Natural killer cell (primary cell): ENCODE measurements at places on chromosomes 12 and 14.

DNA sequence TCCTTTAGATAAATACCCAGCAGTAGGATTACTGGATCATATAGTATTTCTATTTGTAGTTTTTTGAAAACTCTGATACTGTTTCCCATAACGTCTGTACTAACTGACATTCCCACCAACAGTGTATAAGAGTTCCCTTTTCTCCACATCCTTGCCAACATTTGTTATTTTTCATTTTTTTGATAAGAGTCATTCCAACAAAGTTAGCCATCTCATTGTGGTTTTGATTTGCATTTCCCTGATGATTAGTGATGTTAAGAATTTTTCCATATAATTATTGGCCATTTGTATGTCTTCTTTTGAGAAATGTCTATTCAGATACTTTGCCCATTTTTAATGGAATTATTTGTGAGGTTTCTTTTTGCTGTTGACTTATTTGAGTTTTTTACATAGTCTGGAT is 486.0 kb downstream of the FLRT2 start:
- H3K4me3 ChIP-seq, result no peak overlapping the region
- no peaks in the 10 kb centered on the region for H3K4me1 ChIP-seq
- H3K36me3 ChIP-seq, result no peaks in the 10 kb centered on the region
- no peak overlapping the region for H3K27ac ChIP-seq

DNA sequence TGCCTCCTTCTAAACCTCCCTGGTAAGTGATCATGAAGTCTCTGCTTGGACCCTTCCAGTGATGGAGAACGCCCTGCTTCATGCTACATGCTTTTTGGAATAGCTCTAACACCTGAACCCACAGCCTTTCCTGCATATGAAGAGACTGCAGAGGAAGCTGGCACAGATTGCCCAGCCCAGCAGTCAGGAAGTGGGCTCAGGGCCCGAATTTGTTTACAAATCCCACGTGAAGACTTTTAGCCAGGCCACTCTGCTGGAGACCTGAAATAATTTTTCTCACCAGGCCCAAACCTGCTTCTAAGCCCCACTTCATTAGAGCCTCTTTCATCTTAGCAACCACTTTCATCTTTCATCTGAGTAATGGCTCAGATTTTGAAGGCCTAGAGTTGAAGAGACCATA is 22.9 kb downstream of the RTN1 start:
- no peak overlapping the region for H3K4me3 ChIP-seq
- no peaks in the 10 kb centered on the region for H3K4me1 ChIP-seq
- H3K27ac ChIP-seq, result no peak overlapping the region
- H3K27me3 ChIP-seq, result no peaks in the 10 kb centered on the region
- H3K36me3 ChIP-seq, result no peaks in the 10 kb centered on the region

DNA sequence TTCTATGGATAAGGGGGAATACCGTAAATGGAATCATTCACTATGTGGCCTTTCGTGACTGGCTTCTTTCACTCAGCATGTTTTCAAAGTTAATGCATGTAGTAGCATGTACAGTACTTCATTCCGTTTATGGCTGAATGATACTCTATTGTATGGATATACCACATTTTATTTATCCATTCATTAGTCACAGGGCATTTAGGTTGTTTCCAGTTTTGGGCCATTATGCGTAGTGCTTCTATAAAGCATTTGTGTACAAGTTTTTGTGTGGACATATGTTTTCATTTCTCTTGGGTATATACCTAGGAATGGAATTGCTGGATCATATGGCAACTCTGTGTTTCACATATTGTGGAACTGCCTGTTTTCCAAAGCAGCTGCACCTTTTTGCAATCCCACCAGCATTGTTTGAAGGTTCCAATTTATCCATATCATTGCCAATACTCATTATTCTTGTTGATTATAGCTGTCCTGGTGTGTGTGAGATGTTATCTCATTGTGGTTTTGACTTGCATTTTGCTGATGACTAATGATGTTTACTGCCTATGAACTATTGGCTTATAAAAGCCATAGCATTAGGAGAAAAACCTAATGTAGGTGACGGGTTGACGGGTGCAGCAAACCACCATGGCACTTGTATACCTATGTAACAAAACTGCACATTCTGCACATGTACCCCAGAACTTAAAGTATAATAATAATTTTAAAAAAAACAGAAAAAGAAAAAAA is 45.5 kb downstream of the ATF7IP start:
- peak; percentile 72 for DNase-seq
- H3K4me1 ChIP-seq, result peaks cover 20% of the 10 kb centered on the region

GRCh38 chr12:80941916-80942315 is 4.2 kb upstream of the LIN7A start:
- no peaks in the 10 kb centered on the region for H3K36me3 ChIP-seq
- peaks cover 7% of the 10 kb centered on the region for H3K27me3 ChIP-seq
- no peak overlapping the region for H3K27ac ChIP-seq

GRCh38 chr12:108821407-108822397 is 35.7 kb downstream of the SSH1 start:
- H3K4me3 ChIP-seq, result no peak overlapping the region

DNA sequence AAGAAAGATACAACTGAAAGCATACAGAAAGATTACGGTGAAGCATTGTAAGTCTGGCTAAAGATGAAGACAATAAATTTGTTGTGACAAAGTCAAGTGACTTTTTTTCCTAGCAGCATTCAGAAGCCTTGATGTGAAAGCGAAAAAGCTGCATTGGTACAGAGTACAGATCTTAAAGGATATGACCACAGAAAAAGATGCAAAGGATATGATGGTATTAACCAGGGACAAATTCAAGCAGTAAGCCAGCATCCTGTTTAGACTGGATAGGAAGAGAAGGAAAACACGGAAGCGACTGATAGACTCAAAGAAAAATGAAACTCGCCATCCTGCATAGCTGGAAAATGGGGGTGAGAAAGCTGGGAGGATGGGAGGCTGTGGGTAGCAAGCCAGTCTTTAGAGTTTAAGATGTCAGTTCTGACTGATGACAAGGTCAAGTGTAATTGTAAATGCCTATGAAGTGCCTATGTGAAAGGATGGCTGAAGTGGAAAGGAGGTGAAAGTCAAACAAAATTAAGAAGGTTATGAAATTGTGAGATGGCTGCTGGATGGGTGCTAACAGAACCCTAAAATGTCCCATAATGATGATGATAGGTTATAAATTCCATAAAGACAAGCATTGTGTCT is 92.4 kb downstream of the PHLDA1 start:
- H3K27ac ChIP-seq, result no peak overlapping the region
- no peak for DNase-seq
- H3K27me3 ChIP-seq, result no peaks in the 10 kb centered on the region
- no peak overlapping the region for H3K4me3 ChIP-seq
- no peaks in the 10 kb centered on the region for H3K36me3 ChIP-seq

- H3K4me1 ChIP-seq, result no peaks in the 10 kb centered on the region
- H3K27me3 ChIP-seq, result no peaks in the 10 kb centered on the region
- DNase-seq, result no peak
- H3K27ac ChIP-seq, result no peak overlapping the region
- H3K36me3 ChIP-seq, result no peaks in the 10 kb centered on the region
Observed at GRCh38 chr12:88870000-88870737, 289.9 kb upstream of the KITLG start.

GRCh38 chr12:11832093-11832492 is 182.6 kb downstream of the ETV6 start:
- peaks cover 12% of the 10 kb centered on the region for H3K4me1 ChIP-seq
- H3K36me3 ChIP-seq, result no peaks in the 10 kb centered on the region
- H3K4me3 ChIP-seq, result no peak overlapping the region
- DNase-seq, result no peak
- H3K27ac ChIP-seq, result no peak overlapping the region
- H3K27me3 ChIP-seq, result no peaks in the 10 kb centered on the region

- DNase-seq, result no peak
- no peak overlapping the region for H3K4me3 ChIP-seq
- no peaks in the 10 kb centered on the region for H3K27me3 ChIP-seq
- no peaks in the 10 kb centered on the region for H3K4me1 ChIP-seq
Observed at GRCh38 chr12:22083167-22083566, 37.1 kb downstream of the CMAS start.

DNA sequence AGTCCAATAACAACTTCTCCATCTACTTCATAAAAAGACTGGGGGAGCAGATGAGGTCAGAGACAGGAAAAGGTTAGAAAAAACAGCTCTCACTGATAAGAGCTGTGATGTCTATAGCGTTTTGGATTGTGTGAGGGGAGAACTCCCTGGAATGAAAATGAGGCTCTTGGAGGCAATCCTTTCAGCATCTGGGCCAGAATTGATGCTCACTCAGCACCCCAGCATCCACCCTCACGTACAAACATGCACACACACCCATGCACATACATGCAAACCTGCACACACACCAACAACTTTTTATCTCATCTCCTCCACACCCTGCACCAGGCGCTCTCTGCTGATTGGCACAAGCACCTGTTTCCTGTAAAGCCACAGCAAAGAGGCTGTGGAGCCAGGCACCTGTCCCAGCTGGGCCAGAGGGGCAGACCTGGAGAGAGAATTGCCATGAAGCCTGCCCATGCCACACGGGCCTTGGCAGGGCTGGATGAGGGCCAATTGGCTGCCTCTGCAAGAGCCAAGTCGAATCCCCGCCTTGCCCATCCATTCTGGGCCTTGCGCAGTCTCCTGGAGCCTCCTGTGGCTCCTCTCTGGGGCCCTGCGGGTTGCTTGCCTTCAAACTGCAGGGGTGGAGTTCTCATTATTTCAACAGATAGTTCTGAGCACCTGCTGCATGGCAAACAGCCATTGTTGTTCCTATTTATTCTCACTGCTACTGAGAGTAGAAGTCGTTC is 53.1 kb downstream of the SYNE3 start:
- no peak overlapping the region for H3K4me3 ChIP-seq
- DNase-seq, result no peak
- H3K4me1 ChIP-seq, result peaks cover 28% of the 10 kb centered on the region
- H3K36me3 ChIP-seq, result peaks cover 31% of the 10 kb centered on the region

DNA sequence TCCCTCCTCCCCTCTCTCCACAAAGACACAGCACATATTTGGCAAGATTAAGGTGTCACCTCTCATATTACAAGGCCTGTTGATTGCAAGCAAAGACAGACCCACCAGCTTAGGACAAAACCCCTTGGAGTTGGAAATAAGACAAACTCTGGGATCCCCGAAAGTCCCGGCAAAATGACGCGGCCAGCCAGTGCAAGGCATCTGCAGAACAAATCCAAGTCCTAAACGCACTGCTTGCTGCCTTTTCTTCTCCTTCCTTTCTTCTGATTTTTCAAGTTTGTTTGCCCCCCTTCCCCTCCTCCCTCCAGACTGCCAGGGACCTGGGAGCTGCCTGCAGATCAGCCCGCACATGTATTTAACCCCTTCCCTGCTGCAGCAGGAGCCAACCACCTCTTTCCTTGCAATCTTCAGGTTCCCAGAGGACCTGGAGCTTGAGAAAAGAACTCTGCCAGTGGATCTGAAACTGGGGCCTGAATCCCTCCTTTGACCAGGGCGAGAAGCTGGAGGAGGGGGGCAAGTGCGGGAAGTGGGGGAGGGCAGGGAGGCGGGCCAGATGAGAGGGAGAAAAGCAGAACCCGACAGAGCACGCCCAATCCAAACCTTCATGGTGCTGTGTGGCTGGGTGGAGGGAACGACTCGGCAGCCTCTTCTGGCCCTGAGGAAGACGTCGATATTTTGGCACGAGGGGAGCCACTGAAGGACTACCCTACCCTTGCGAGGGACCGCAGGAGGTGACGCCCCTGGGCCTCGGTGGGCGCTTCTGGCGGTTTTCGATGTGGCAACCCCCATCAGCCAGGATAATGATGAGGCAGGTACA is 2.0 kb upstream of the NTF3 start:
- no peak overlapping the region for H3K4me3 ChIP-seq
- no peak overlapping the region for H3K27ac ChIP-seq
- no peak for DNase-seq

DNA sequence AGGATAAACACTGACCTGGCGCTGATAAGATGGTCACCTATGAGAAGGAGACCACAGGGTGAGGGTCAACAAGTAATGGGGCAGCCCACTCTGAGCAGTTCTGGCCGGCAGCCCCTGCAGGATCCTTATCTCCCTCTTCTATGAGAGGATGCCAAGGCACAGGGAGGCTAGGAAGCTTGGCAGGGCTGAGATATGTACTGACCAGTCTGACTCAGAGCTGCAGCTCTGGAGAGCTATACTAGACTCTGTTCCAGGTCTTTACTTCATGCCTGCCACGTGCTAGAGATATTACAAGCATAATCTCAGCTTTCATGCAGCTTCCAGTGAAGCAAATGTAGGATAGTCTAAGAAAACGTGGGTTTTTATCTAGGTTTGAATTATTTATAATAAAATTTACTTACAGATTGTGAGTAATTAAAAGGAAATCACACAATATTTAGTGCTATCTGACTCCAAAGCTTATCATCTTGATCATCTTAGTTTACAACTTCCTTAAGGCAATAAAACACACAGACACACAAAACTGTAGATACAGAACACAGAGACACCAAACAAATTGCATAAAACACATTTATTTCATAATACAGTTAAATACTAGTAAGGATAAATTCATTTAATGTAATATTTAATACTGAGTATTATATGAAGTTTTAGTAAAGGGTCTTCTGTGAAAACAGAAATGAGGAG is 32.3 kb downstream of the GIT2 start:
- DNase-seq, result no peak
- H3K4me1 ChIP-seq, result no peaks in the 10 kb centered on the region
- H3K27me3 ChIP-seq, result no peaks in the 10 kb centered on the region
- H3K36me3 ChIP-seq, result peaks cover 83% of the 10 kb centered on the region
- H3K27ac ChIP-seq, result no peak overlapping the region

DNA sequence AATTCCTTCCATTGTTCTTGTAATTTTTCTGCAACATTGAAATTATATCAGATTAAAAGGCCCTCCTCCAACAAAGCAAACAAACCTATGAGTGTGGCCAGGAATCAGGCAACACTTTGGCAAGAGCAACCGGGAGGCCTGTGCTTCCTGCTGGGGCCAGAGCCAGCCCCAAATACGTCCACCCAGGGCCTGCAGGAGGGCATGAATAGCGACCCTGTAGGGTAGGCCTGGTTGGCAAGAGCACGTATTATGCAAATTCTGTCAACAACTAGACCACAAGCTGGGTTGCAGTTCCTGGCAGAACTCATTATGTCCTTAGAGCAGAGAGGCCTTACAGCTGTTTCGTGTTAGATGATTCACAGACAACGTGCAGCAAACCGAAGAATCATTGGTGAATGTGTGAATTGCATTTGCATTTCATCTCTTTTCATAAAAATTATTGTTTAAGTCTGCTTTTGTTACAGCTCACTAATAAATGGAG is 26.9 kb upstream of the LGALS3 start:
- peak overlapping the region; percentile 87 for H3K27ac ChIP-seq
- peak; percentile 75 for DNase-seq
- no peaks in the 10 kb centered on the region for H3K27me3 ChIP-seq
- no peaks in the 10 kb centered on the region for H3K36me3 ChIP-seq
- no peak overlapping the region for H3K4me3 ChIP-seq
- peaks cover 46% of the 10 kb centered on the region for H3K4me1 ChIP-seq
